ENCODE measurements at places on chromosomes 3 and 15. TPM values are rescaled to one million over a fixed set of nuclear protein-coding genes. Genes with fewer than 3 reads are reported as not detected.
A peak's percentile ranks its signal among the peaks of the same experiment; 100 is the strongest.

Gene GOLGA6L10
- 2.6 TPM for total RNA-seq

Gene TF
- total RNA-seq = 6.3 TPM

Gene CCR5
- total RNA-seq = 0.73 TPM

Gene TAGLN3
- not detected for total RNA-seq

Gene SAMMSON
- not detected for total RNA-seq

Gene GRIP2
- total RNA-seq = 0.16 TPM

Gene HRG
- total RNA-seq = not detected

Gene ARNT2
- 5.9 TPM for total RNA-seq

Gene UBE2E2
- 31.5 TPM for total RNA-seq

Gene CAPN3
- 27.1 TPM for total RNA-seq

Gene ISLR2
- total RNA-seq = 0.88 TPM

Gene KLHL6
- 4.3 TPM for total RNA-seq

Gene IL17RB
- 46.5 TPM for total RNA-seq

Gene EOMES
- total RNA-seq = not detected

DNA sequence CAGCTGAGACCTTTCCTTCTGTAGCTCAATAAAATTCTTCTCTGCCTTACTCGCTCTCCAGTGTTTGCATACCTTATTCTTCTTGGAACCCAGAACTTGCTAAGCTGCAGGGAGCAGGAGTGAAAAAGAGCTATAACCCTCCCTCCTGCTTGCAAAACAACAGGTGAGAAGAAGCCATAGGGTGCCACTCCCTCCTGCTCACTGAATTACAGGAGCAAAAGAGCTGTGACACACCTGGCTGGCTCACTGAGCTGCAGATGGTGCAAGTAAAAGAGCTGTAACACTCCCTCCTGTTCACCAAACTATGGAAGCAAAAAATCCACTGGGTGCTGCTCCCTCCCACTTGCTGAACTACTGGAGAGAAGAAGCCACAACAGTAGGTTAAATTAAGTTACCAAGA lies 44.2 kb upstream of the C2CD4B start:
- DNase-seq = no peak

GRCh38 chr3:161264852-161265251 lies 43.7 kb downstream of the NMD3 start:
- no peak for DNase-seq

GRCh38 chr3:167067787-167068161 lies 312.3 kb downstream of the ZBBX start:
- no peak for DNase-seq

- no peak for DNase-seq
Measured at GRCh38 chr15:89174476-89174875, 46.9 kb downstream of the RLBP1 start.

GRCh38 chr15:62641825-62642224 lies 400.7 kb upstream of the TPM1 start:
- no peak for DNase-seq

GRCh38 chr3:69406163-69406562 lies 20.3 kb upstream of the FRMD4B start:
- DNase-seq = peak; percentile 54

GRCh38 chr3:23574822-23575315 lies 230.9 kb upstream of the UBE2E1 start:
- no peak for DNase-seq

DNA sequence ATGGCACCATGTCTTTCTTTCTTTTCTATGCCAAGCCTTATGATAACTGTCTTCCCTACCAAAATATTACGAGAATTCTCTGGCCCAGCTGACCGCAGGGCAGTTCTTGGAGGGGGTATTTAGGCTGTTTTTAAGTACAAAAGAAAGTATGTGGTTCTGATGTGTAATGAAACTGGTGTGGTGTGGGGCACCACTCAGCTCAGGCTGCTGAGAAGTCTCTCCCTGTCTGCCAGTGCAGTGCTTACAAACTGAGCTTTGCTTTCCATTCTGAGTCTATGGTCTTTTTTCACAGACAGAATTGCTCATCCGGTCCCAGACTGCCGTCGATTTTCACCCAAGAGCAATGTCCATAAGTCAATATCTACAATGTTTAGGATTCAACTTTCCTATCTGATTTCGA lies 847.6 kb downstream of the NTRK3 start:
- no peak for DNase-seq

DNA sequence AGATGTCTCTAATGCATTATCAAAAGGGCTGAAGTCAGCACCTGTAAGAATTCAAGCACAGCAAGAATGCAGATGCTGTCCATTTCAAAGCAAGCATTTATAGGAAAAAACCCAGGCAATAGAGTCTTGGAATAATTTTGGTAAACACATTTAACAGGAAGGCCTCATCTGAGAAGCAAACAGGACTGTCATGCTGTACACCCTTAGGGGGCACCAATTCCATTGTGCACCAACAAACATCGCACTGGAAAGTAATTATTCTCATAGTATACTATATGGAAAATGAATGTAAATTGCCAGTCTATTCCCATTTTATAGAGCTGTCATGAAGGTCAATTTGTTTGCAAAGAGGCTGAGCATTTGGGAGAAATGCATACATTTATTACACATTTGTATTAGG lies 247.3 kb upstream of the SUCLG2 start:
- DNase-seq = no peak

DNA sequence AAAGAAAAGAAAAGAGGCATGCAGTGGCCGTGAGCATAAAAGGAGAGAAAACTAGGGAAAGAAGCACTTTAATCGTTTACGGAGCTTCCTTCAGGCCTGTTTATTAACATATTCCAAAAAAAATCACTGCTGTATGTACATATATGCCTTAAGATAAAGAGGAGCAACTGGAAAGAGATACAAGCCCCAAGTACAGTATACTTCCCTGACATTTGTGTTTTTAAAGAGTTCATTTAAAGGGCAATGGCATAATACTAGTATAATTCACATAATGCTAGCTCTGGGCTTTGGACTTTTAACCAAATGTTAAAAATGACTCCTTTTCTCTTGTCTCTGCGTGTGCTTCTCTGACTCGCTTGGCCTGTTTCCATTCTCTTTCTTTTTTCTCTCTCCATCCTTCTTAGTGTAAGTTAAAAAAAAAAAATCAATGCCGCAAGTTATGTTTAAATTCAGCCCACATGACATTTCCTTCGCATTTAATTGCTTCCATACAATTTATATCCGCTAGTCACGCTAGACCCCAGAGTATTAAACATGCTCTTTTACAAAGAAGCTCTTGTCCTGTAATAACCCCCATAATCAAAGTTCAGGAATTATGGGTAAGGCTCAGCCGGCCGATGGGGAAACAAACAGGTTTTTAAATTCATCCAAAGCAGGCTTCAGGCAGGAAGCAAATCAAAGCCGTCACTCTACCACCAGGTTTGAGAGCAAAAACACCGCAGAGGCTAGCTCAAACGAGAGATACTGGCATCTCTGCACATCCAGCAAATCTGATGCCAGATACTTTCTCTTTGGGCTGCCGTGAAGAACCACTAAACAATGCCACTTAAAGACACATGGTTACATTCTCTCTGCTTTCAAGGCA lies 19.4 kb downstream of the WWTR1 start:
- no peak for DNase-seq

DNA sequence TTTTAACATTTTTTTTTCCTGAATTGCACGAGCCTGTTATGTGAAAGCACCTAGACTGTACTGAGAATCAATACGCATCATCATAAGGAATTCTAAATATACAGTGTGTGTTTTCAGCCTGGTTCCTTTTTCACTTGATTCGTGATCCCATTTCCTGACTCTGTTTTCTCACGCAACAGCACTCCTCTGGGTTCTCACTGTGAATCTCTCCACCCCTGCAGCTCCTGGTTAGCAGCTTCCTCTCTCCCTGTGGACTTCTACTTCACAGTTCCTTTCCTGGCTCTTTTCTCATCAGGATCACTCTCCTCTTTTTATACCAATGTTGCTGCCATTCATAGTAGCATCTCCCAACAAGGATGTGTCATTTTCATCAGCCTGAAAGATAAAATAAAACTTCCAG lies 297.2 kb downstream of the CADM2 start:
- no peak for DNase-seq

- DNase-seq = peak; percentile 53
Measured at GRCh38 chr15:101368861-101369642, 74.0 kb upstream of the SNRPA1 start.

- DNase-seq = no peak
Measured at GRCh38 chr3:114758831-114759699, 388.0 kb downstream of the ZBTB20 start.

DNA sequence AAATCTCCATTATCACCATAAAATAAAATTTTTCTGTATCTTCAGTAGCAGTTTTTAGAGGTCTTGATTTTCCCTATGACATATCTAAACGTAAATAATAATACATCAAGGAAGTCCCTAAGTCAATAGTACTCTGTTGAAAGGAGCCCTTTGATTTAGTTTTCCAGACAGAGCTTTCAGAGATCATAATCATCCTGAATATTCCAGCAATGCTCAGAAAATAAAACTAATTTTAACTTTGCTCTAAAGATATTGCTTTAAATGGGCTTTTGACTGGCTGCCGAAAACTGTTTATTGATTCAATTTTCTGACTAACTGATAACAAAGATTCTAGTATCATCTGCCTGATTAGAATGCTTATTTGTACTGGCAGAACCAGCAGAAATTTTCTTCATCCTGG lies 40.7 kb upstream of the ROBO1 start:
- DNase-seq = no peak

GRCh38 chr3:27200721-27201489 lies 168.3 kb downstream of the NEK10 start:
- DNase-seq = no peak

- DNase-seq = no peak
Measured at GRCh38 chr3:102085431-102086176, 236.3 kb downstream of the NFKBIZ start.

DNA sequence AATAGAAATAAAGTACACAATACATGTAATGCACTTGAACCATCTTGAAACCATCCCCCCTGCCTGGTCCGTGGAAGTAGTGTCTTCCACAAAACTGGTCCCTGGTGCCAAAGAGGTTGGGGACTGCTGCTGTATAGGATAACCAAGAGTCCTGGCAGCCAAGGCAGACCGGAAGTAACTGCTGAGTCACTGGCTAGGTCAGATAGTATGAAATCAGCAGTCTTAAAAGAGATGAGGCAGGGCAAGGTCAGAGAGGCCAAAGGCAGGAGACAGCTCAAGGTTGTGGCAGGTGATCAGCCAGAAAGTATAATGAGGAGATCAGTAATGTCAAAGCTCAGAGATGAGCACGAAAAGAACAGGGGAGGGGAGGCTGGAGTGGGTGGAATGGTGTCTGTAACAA lies 60.2 kb downstream of the MAP3K13 start:
- DNase-seq = no peak

DNA sequence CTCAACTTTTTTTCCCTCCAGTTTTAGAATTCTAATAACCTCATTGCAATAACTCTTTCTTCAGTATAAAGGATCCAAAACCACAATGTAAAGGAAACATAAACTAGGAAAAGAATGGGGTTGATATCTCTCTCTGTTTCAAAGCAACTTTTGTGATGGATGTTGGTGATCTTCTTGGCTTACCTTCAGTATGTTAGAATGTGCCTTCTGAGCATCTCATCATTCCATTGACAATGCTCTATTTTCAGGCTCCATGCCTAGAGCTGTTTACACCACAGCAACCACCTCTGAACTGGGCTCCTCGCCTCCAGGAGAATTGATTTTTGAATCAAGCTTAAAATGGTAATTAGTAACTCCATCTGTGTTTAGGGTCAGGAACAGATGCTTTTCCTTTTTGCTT lies 6.6 kb downstream of the NLGN1 start:
- DNase-seq = no peak

GRCh38 chr15:77426871-77427270 lies 6.2 kb downstream of the HMG20A start:
- DNase-seq = no peak

DNA sequence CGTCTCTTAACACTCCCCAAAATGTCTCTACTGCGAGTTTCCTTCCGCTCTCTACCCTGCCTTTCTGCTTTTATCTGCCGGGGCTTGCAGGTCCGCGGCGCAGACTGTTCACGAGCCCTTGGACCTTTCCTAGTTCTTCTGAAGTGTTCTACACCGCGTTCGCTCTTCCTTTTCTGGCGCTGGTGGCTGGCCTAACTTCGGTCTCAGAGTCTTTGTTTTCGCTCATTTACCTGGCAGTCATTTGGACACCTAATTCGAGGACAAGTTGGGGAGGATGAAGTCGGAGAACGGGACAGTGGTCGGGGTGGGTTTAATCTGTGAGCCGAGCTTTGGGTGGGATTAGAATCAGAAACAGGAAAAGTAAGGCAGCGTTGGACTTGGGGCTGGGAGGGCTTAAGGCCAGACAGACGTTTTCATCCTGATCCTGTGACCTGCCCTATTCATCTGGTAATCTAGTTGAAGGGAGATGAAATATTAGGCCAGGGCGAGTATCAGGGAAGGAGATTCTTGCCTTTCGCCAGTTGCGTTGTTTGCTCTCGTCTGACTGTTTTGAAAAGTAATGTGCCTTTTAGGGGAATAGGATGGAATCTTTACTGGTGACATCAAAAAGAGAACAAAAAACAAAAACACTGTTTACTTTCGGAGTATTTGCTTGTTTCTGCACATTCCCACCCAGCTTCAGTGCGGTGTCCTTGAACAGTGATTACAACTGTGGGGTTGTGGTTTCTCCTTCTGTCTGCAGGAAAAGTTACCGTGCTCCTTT lies 1.8 kb downstream of the DIPK2A start:
- DNase-seq = peak; percentile 53

- no peak for DNase-seq
Measured at GRCh38 chr3:178257491-178257890, 278.7 kb upstream of the KCNMB2 start.

GRCh38 chr3:15726043-15726442 lies 71.7 kb downstream of the ANKRD28 start:
- no peak for DNase-seq

DNA sequence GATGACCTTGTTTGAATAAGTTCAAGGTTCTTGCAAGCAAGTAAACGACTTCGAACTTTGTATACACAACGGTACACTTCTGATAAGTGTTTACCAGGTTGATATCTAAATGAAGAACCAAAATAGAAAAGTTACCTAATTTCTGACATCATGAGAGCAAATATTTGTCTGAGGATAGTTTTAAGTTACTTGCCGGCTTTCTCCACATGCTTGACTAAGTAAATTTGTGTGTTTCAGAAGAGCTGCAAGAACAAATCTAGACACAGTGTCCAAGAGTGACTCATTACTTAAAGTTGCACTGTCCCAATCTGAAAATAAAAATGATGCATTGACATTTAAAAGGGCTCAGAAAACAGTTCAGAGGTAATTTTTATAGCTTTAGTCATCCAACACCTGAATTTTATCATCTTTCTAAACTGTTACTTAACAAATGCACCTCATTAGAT lies 115.1 kb downstream of the HERC1 start:
- no peak for DNase-seq

DNA sequence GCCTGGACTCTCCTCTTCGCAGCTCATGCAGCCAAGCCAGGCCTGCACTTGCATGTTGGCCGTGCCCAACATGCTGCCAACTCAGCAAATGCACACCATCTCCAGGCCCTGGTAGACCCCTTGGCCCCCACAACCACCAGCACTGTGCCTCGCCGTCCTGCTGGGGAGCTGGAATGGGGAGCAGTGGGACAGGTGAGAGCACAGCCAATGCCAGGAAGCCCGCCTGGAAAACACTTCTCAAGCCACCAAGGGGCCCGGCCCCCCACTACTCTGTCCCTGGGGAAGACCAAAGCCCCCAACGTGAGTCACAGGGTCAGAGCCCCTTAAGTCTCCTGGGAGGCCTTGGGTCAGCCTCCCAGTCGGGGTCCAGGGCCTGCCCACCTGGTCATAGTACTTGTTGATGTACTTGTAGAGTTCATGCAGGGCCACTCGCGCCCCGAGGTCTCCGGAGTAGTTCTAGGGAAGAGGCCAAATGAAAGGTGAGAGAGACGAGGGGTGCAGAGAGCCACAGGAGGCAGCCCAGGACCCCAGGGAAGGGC lies 24.5 kb downstream of the PLXNB1 start:
- peak; percentile 50 for DNase-seq
